Lung microvascular endothelial cell (primary cell): ENCODE measurements at places on chromosomes 1 and 21.

DNA sequence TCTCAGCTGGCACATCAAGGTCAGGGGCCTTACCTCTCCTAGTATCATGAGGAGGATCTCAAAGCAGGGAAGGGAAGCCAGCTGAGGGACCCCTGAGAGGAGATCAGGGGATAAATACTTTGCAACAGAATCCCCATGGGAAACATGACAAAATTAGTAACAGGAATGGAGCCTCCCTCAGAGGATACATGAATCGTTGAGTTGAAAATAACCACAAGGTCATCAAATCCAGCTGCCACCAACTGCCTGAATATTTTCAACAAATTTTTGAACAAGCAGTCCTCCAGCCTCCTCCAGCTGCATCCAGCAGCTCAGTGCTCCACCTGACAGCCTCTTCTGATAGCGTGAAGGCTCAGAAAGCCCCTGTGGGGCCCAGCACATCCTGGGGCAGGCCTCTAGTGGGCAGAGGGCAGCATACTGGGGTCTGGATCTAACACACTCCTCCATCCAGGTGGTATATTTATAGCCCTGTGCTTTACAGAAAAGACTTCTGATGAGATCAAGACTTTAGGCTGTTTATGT, 404.3 kb downstream of the NTNG1 start:
- DNase-seq, result no peak

DNA sequence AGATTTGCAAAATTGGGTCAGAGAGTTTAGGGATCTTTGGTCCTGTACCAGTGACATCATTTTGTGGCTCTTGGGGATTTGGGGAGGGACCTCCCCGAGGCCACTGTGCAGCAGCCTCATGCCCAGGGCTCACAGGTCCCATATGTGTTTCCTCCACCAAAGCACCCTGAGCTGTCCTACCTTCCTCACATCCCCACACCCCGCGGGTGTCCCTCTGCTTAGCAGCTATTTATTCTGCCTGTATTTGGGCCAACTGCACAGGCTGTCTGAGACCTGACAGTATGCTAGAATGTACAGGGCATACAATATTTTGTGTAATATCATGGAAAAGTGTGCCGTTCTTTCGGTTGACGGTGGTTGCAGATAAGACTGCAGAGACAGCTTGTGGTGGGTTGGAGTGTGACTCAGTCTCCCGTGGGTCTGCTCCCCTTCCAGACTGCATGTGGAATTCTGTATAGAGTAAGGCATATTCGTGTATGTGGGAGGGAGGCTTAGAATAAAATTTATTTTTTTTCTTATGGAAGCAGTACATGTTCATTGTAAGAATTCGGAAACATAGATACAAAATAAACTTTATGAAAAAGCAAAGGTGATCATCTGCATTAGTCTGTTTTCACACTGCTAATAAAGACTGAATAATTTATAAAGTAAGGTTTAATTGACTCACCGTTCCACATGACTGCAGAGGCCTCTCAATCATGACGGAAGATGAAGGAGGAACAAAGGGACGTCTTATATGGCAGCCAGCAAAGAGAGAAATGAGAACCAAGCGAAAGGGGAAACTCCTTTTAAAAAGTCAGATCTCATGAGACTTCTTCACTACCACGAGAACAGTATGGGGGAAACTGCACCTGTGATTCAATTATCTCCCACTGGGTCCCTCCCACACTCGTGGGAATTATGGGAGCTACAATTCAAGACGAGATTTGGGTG, 84.4 kb downstream of the ADARB1 start:
- DNase-seq, result no peak

DNA sequence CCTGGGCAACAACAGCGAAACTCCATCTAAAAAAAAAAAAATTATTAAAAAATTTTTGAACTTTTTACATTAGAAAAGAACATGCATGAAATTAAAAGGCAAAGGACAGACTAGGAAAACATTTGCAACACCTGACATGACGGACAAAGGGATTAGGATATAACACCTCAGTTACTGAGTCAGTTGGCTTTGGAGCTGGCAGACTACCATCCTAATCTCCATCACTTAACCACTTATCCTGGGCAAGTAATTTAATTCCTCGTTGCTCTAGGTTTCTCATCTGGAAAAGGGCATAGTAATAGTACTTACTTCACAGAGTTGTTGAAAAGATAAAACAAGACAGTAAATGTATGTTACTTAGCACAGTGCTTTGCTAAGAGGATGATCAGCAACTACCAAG, 11.9 kb downstream of the HECTD3 start:
- no peak for DNase-seq

DNA sequence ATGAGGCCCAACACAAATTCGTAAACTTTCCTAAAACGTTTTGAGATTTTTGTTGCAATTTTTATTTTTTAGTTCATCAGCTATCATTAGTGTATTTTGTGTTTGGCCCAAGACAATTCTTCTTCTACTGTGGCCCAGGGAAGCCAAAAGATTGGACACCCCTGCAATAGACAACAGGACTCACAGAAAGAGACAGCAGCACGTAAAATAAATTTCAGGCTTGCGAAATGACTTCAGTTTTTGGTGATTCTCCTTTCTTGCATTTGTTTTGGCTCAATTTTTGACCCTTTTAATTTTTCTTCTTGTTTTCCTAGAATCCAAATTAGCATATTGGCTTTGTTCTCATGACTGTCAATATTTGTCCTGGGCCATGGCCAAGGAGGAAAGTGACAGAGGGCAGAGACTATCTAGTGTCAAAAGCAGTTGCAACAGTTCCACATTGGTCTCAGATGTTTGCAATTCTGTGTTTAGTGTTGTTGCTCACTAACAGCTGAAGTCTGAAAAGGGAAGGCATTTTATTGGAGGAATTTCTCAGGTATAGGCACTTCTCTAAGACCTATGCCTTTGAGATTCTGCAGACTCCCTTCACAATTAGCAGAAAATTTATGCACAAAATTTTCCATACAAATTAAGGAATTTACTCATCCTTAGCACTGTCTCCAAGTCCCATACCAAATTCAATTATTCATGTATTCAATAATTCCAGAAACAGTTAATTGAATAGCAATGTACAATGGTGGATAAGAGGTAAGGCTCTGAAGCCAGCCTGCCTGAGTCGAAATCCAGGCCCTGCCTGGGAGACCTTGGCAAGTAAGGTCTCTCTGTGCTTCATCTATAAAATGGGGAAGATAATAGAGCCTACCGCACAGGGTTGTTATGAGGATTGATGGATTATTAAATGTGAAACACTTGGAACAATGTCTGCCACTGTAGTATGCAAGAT, 160.9 kb upstream of the IVNS1ABP start:
- no peak for DNase-seq

DNA sequence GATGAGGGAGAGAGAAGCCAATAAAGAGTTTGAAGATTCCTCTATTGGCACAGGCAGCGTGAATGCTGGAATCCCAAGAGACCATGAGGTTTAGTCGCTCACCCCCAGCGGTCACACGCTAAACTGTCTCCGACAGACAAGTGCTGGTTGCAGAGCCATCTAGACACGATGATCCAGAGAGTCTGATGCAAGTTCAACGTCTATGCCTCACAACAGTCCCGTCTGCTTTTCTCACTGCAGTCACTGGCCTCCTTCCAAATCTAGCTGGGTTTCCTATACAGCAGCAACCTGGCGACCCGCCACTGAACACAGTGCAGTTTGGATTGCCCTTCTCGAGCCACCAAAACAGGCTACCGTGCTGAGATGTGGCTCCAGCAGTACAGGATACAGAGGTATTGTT, 98.6 kb upstream of the KRTAP19-8 start:
- peak; percentile 25 for DNase-seq

DNA sequence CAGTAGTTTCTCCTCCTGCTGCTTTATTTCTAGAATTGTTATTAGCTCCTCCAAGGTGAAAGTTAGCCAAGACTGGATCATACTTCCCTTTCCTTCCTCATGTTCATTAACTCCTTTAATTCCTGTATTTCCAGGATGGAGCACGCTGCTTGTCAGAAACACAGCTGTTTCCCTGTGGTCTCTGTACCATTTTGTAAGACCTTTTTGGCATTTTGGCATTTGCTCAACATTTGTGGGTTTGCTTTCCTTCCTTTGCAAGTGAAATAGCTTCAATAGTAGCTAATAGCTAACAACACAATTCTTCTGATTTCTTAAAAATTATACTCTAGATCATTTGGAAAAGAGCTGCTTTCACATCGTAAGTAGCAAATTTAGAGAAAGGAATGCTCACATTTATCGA, 44.3 kb upstream of the HPDL start:
- peak; percentile 75 for DNase-seq

- peak; percentile 30 for DNase-seq
These were observed 67.9 kb downstream of the PHACTR4 start for GRCh38 chr1:28437264-28437923.

DNA sequence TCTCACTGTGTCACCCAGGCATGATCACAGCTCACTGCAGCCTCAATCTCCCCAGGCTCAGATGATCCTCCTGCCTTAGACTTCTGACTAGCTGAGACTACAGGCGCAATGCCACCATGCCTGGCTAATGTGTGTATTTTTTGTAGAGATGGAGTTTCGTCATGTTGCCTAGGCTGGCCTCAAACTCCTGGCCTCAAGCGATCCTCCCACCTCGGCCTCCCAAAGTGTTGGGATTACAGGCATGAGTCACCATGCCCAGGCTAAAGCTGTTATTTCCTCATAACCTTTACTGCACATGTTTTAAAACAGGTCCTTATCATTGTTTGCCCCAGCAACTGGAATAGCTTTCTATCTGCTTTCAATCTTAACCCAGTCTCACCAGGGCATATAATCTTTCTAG, 2.9 kb downstream of the SARS1 start:
- DNase-seq, result no peak

GRCh38 chr1:119731060-119731459, 19.3 kb downstream of the PHGDH start:
- DNase-seq, result no peak

DNA sequence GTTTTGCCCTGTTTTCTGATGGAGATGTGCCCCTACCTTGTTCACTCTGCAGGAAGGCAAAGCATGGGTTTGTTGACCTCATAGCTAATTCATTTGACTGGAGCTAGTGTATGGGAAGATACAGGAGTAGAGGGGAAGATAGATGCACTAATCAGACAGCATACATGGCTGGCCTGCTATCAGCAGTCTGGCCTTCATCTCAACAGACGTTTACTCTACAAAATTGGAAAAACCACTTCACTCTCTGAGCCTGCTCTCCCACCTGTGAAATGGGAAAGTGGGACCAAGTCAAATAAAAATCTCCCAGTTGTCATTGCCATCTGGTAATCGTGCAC, 235.2 kb upstream of the RAB4A start:
- no peak for DNase-seq

DNA sequence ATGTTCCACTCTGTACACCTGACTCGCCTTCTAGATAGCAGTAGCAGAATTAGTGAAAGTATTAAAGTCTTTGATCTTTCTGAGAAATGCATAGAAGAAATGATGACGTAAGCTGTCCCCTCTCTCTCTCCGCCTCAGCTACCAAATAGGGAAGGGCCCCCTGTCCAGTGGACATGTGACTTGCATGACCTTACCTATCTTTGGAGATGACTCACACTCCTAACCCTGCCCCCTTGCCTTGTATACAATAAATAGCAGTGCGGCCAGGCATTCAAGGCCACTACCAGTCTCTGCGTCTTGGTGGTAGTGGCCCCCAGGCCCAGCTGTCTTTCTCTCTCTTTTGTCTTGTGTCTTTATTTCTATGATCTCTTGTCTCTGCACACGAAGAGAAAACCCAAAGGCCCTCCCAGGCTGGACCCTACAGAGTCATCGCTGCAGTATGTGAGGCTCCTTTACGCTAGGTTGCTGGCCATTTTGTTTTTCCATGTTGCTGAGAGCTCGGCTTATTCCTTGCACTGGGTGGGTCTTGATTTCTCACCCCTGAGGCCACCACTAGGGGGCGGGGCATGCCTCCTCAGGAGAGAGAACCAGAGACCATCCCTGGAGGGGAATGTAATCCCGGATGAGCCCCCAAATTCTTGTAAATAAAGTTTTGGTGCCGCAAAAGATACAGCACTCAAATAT, 16.0 kb upstream of the ZBTB8B start:
- peak; percentile 28 for DNase-seq

DNA sequence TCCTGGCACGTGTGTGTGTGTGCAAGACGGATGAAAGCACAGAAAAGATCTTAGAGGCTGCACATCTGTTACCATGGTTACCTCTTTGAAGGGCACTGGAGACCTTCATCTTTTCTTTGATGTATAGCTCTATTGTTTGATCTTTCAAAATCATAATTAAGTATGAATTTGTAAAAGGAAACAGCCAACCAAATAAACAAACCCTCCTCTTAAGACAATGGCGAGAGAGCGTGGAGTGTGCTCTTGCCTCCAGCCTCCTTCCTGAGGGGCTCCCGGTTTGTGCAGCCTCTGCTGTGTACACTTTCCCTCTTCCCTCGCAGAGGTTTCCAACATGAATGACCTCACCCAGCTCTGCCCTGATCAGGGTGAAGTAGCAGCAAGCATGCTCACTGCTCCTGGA, 27.9 kb downstream of the CACNA1S start:
- peak; percentile 68 for DNase-seq

GRCh38 chr1:241605146-241605805, 34.9 kb downstream of the CHML start:
- peak; percentile 15 for DNase-seq

DNA sequence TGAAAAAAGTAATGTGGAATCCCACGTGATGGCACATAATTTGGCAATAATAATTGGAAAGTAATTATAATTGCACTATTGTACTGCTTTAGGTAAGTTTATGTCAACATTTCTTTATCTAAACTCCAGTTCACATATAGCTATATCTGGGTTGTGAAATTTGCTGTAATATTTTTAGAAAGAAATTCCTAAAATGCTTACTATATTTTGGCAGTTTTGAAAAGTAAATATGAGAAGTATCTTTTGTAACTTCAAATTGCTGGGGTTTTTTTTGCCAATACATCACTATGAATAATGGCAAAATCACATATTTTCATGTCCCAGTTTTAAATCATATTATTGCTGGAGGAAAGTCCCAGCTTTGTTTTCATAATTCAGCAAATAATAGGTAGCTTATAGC, 197.5 kb downstream of the PDE4B start:
- no peak for DNase-seq

GRCh38 chr1:229349463-229350385, 6.9 kb upstream of the CCSAP start:
- no peak for DNase-seq

GRCh38 chr1:228358039-228358763, 48.4 kb downstream of the TRIM11 start:
- no peak for DNase-seq

- DNase-seq, result peak; percentile 77
These were observed 63.4 kb downstream of the B3GALT5 start for GRCh38 chr21:39675993-39676661.

- no peak for DNase-seq
These were observed 322.8 kb downstream of the PAPPA2 start for GRCh38 chr1:176785791-176786190.

DNA sequence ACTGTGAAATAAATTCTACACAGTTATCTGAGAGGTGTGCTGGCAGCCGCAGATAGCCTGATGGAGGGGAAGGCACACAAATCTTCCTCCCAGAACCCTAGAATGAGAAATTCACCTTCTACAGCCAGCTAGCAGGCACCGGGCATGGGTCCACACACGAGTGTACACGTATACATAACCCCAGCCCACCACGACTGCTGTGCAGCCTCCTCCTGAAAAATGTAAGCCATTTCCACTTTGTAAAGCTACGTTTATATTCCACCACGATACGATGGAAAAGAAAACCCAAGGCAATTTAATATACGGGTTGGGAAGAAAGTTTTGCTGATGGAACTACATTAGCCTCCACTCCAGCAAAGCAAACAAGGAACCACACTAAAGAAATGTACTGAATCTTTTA, 1.8 kb downstream of the BTG3 start:
- peak; percentile 12 for DNase-seq
